ENCODE measurements at places on chromosomes 4 and X.
A peak's percentile ranks its signal among the peaks of the same experiment; 100 is the strongest.

DNA sequence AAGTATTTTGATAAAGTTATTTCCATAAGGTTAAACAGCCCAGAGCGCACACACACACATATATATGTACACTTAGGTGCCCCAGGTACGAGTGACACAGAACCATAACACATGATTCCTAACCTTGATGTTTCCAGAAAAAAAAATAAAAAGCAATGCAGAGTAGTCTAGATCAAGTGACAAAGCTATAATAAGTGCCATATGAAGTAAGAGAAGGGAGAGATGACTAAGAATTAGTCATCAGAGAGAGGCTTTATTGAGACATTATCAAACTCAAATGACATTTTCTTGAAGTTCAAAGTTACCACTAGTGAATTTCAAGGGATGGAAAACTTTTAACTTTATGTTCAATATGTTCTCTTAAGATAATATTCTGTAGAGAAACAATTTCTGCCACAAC, 215.0 kb downstream of the HTR2C start:
- DNase-seq = no peak

GRCh38 chr4:55650483-55650882, 14.4 kb upstream of the NMU start:
- DNase-seq = no peak

DNA sequence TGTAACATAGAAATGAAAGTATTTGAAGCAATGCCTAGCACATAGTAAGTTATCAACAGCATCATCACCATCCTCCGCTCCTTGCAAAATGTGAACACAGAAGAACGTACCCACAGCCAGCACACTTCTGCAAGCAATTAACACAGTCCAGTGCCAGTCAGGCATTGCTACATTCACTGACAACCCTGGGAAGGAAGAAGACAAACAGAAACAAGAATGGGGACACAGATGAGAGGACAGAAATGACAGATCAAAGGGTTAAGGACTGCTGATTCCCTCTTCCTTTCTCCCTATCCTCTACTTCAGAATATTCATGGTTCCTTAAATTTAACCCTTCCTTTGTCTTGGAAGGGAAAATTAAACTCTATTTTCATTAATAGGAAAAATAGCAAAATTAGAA, 53.1 kb downstream of the CHM start:
- DNase-seq = no peak

GRCh38 chr4:153497988-153498967, 32.1 kb downstream of the TMEM131L start:
- DNase-seq = peak; percentile 29

GRCh38 chr4:15805583-15806517, 27.7 kb downstream of the CD38 start:
- DNase-seq = no peak

Measured in hippocampal formation (tissue), 2 donors.